ENCODE measurements at places on chromosomes 2 and 18. TPM values are rescaled to one million over a fixed set of nuclear protein-coding genes. Genes with fewer than 3 reads are reported as not detected.

DNA sequence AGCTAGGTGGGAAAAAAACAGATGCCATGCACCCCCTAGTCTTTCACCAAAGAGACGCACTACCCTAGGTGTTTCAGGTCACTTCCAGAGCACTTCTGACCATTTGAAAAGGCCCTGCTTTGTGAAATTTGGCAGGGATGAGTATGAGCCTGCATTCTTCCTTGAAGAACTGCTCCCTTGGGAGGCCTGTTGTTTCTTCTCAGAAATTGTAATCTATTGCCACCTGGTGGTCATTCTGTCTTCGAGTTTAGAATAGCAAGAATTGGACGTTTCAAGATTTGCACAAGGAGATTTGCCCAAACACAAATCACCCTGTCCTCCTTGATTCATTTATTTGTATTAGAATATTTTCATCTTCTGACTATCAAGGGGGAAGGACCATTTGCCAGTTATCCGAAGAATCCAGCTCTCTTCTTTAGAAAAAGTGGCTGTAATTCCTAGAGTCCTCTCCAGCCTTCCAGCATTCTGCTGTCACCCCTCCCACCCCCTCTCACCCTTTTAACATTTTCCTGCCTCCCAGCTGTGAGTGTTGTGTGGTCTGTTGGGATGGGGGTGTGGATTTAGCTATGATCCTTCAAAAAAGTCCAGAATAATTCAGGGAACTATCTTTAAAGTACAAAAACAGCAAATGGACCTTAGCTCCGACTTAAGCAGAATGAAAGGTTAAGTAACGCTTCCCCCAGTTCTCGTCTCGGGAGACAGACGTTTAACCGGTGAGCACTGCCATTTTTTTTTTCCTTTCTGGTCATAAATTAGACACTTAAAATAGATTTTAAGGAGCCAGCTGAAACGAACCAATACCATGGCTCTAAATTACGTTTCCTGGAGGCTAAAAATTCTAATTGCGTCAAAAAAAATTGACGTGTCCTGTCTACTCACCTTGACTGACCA, 3.7 kb upstream of the GAD1 start:
- no peak for DNase-seq

The DOCK10 gene
- 11.6 TPM for total RNA-seq

DNA sequence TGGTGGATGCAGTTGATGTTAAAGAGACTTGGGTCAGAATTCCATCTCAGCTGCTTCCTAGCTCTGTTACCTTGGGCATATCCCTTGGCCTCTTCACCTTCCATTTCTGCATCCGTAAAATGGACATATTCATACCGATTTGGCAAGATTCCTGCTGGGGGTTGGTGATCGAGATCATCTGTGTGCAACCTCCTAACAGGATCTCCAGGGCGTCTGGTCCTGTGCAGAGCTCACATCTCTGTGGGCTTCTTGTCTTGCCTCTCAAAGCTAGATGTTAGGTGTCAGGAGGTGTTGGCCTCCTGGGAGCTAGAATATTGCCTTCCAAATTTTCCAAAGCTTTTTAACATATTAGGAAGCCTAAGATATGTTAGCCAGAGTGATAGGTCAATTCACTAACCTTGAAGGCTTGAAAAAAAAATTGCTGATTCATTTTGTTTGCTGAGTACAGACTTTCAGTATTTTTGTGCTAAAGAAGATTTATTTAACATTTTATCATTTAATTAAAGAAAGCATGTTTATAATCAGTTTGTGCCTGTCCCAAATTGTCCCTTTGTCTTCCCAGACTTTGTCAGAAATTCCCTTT, 69.7 kb upstream of the ZNF516 start:
- DNase-seq = peak; percentile 91

DNA sequence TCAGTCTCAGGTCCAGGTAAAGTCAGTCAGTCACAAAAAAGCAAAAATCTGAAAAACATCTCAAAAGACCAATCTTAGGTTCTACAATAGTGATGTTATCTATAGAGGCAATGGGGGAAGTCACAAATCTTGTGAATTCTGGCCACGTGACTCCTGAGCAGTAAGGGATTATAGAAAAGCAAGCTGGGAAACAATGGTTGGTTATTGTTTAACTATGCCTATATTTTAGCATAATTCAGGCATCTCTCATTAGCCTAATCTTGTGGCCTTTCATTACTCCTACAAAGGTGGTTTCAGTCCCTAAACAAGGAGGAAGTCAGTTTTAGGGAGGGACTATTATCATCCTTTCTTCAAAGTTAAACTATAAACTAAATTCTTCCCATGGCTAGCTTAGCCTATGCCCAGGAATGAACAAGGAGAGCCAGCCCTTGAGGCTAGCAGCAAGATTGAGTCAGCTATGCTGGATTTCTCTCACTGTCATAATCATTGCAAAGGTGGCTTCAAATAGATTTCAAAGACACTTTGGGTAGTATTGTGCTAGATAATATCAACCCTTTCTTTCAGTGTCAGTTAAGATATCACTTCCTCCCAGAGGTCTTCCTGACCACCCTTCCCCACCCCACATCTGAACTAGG, 56.4 kb upstream of the ITGA6 start:
- no peak for DNase-seq

GRCh38 chr2:26299471-26300101, 46.4 kb upstream of the SELENOI start:
- no peak for DNase-seq
